ENCODE measurements at places on chromosomes 6 and 20.

DNA sequence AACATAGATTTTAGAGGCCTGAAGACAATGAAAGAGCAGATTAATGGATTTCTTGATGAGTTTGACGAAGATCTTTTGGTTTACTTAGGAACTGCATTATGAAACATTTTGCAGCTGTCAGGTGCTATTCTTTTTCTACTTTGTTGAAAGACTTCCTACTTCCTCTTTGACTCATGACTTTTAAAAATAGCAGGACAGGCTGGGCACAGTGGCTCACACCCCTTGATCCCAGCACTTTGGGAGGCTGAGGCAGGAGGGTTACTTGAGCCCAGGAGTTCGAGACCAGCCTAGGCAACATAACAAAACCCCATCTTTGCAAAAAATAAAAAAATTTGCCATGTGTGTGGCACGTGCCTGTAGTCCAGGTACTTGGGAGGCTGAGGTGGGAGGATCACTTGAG, 52.0 kb downstream of the ITCH start:
- no peak for DNase-seq

DNA sequence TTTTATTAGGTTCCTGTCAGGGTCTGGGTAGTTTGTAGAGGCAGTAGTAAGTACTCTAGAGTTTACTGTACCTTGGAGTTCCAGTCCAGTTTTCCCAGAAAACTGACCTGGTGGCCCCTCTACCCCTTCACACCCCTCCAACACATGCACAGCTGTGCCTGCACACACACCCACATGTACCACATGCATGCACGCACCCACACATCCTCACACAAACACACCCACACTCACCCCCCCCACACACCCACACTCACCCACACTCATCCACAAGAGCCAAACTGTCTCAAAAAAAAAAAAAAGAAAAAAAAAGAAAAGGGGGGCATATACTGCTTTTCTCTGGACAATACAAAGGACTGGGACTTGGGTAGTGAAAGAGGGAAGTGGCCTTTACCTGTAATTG, 570.5 kb downstream of the QKI start:
- DNase-seq: no peak

- DNase-seq: no peak
Measured at GRCh38 chr6:124430740-124431318, 531.4 kb upstream of the RNF217 start.

DNA sequence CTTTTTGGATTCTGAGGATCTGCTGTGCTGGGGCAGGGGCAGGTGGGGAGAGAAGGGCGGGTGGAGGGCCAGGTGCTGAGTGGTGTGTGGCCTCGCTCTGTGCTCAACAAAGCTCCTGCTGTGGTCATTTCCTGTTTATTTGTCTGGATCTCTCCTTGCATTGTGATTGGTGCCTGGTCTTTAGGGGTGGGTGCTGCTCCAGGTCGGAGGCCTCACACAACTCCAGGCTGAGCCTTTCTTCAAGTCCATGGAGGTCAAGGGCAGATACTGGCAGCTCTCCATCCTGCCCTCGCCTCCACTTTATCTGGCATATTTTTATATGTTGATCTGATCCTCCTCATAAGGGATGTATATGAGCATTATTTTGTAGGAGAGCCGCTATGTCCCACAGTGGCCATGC, 36.2 kb downstream of the HLA-F start:
- no peak for DNase-seq

DNA sequence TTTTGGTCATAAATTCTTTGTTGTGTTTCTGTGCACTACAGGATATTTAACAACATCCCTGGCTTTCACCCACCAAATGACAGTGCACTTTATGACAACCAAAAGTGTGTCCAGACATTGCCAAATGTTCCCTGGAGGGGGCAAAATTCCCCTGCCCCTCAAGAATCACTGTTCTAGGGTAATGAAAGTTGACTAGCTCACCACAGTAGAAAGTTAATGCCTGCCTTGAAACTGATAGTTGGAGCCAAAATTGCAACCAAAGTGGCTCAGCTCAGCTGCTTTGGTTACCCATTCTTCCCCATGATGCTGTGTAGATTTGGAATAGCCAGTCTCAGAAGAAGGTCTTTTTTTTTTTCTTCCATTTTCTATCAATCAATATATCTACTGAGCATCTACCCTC, 150.6 kb downstream of the RALGAPA2 start:
- no peak for DNase-seq

DNA sequence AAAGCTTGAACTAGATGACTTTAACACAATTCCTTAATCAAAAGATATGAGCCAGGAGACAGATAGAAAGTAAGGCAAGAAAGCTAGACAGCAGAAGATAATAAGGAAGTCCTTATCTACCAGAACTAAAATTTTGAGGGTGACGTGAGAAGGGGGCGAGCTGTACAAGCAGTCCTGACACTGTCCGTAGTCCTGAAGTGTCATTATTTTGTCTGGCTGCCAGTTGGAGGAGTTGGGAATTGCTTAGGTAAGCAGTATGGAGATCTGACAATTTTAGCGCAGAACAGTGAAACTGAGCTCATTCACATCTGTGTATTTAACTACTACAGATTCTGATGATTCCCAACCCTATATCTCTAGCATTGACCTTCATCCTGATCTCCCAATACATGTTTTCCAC, 25.8 kb upstream of the CEP85L start:
- DNase-seq: no peak

- peak; percentile 83 for DNase-seq
Measured at GRCh38 chr6:35302604-35303241, 5.1 kb downstream of the DEF6 start.

DNA sequence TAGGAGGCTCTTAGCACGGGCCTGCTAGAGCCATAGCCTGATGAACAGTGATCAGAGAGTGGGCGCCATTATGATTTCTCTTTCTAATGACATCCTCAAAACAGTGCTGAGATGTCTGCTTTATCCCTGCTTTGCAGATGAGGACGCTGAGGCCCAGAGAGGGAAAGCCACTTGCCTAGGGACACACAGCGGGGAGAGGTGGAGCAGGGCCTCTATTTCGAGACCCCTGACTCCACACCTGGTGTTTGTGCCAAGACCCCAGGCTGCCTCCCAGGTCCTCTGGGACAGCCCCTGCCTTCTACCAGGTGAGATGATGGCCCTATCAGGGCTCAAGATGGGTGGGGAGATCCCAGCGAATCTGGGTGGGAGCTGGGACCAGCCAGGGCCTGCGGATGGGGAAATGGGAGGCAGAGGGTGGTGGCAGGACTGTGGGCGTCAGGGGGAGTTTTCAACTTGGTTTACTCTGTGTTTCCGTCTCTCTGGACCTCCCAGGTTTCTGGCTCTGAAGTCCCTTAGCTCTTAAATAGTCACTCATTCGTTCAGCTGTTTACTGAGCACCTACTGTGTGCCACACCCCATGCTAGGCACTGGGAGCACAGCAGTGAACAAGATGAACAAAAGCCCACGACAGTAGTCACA, 36.7 kb downstream of the SRC start:
- DNase-seq: no peak

GRCh38 chr20:63497946-63498935, 642 bp downstream of the EEF1A2 start:
- DNase-seq: no peak

DNA sequence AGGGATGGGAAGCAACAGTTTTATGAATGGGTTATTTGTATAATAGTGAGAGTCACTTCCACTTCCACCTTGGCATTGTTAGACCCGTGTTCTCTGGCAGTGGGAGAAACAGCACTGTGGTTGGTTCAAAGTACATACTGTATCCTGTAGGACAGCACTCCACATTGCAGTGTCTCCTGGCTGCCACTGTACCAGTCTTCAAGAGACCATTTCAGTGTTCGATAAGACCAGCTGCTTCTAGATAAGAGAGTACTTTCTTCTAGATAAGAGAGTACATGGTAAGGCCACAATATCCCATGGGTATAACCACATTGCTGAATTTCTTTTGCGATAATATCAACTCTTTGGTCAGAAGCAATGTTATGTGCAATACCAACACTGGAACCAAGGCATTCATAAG, 28.8 kb downstream of the FITM2 start:
- DNase-seq: no peak

- no peak for DNase-seq
Measured at GRCh38 chr6:110018486-110018885, 40.4 kb downstream of the GPR6 start.

GRCh38 chr6:134082191-134082590, 29.8 kb upstream of the SLC2A12 start:
- DNase-seq: no peak

GRCh38 chr20:39108746-39109145, 146.6 kb downstream of the DHX35 start:
- no peak for DNase-seq

GRCh38 chr20:40896814-40897700, 131.6 kb upstream of the TOP1 start:
- no peak for DNase-seq

- no peak for DNase-seq
Measured at GRCh38 chr6:105077596-105078385, 102.0 kb downstream of the POPDC3 start.

DNA sequence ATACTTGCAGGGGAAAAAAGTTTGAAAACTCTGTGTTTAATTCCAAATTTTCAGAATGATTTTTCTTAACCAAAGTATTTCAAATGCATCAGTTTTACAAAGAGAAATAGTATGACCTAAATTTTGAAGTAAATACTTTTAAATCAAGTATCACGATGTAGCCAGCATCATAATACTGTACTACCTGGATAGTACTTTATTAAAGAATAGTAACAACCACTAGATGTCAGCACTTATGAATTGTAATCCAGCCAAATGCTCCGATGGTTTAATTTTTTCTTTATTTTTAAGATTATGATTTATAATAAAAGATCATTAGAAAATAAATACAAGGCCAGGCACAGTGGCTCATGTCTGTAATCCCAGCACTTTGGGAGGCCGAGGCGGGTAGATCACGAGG, 37.2 kb upstream of the HACE1 start:
- no peak for DNase-seq

- DNase-seq: no peak
Measured at GRCh38 chr20:61829526-61829925, 236.2 kb downstream of the TAF4 start.

GRCh38 chr20:49477200-49477599, 5.3 kb downstream of the KCNB1 start:
- no peak for DNase-seq

DNA sequence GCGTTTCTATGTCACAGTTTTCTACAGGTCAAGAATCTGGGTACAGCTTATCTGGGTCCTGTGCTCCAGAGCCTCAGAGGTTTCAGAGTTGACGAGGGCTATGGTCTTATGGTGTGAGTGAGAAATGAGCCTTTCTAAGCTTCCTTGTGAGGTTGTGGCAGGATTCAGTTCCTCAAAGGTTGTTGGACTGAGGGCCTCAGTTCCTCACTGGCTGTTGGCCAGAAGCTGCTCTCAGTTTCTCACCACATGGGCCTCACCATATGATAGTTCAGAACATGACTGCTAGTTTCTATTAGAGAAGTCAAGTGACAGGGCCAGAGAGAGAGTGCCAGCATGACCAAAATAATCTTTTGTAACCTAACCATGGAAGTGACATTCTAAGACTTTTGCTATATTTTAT, 96.1 kb downstream of the NUS1 start:
- DNase-seq: no peak

GRCh38 chr20:19778404-19778803, 20.3 kb downstream of the RIN2 start:
- DNase-seq: no peak

DNA sequence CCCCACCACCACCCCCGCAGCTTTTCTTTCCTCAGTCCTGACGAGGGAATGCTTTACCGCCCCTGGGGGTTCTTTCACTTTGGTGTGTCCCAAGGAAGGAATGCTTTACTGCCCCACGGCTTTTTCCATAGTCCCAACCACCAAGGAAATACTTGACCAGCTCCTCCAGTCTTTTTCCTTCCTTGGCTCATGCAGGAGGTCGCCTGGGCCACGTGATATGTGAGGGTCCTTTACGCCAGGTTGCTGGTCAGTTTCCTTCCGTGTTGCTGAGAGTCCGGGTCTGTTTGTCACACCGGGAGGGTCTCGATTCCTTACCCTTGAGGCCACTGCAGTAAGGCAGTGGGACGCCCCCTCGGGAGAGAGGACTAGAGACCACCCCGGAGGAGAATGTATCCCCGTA, 58.9 kb upstream of the CDH4 start:
- DNase-seq: no peak

- DNase-seq: no peak
Measured at GRCh38 chr20:50877232-50877743, 53.9 kb downstream of the ADNP start.

- DNase-seq: no peak
Measured at GRCh38 chr6:157946865-157947532, 34.7 kb upstream of the SYNJ2 start.

- DNase-seq: no peak
Measured at GRCh38 chr6:107652526-107653182, 162.7 kb downstream of the SOBP start.

GRCh38 chr6:20876036-20876435, 341.8 kb downstream of the CDKAL1 start:
- DNase-seq: no peak

DNA sequence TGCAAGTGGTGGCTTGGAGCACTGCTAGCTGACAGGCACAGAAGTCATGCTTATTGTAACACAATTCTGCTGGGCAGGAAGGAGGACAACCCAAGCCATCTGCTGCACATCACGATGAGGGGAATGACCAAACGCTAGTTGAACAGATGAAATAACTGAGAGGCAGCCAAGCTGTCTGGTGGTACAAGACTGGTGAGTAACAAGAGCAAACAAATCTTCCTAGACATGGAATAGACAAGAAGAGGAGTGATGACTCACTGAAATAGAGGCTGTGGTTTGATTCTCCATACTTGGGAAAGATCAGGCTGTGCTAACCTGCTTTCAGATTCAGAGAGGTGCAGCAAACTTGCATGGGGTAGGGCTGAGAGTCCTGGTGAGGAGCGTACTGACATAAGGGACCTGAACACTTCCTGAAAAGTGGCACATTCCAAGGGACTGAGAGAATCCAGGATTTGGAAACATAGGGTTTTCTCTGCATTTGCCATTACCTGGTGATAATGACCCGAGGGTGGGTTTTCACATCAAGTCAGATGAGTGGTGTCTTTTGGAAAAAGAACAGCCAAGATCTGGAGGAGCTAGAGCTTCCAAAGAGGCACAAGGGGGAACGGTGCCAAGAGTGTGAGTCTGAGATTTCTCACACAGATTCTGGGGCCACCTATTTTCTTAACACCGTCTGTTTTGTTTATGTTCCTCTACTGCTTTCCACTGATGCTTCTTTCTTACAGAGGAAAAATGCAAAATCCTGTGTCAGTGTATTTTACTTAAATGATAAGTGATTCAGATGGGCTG, 60.0 kb downstream of the PRL start:
- no peak for DNase-seq

- no peak for DNase-seq
Measured at GRCh38 chr6:14974792-14975470, 270.9 kb upstream of the JARID2 start.

All from T-helper 22 cell (primary cell).